ENCODE measurements at places on chromosomes 5 and 9. TPM values are rescaled to one million over a fixed set of nuclear protein-coding genes. Genes with fewer than 3 reads are reported as not detected.

The EQTN gene
- total RNA-seq = not detected

The NUTM2F gene
- not detected for total RNA-seq

The CRHBP gene
- 0.25 TPM for total RNA-seq

The SLC25A48 gene
- total RNA-seq = not detected

The CLIC3 gene
- total RNA-seq = 0.55 TPM

The SDHA gene
- 133 TPM for total RNA-seq

The ZFP37 gene
- total RNA-seq = 3.1 TPM

The GPX3 gene
- total RNA-seq = 1.7 TPM

The ZBTB5 gene
- 6.5 TPM for total RNA-seq

The DOK3 gene
- 0.62 TPM for total RNA-seq

The ZCCHC10 gene
- total RNA-seq = 12.3 TPM

The DDX4 gene
- not detected for total RNA-seq

The PRR7 gene
- total RNA-seq = 4.9 TPM

The GNA14 gene
- under 0.01 TPM for total RNA-seq

The MVB12B gene
- total RNA-seq = 3.8 TPM

The ADAMTS2 gene
- total RNA-seq = 31.4 TPM

The ENHO gene
- not detected for total RNA-seq

The SLC45A2 gene
- total RNA-seq = under 0.01 TPM

The SKIC3 gene
- total RNA-seq = 197 TPM

The PCDHB8 gene
- 0.11 TPM for total RNA-seq

The PCDHA8 gene
- total RNA-seq = 0.12 TPM

The SHC3 gene
- total RNA-seq = 25.5 TPM

The KIAA0825 gene
- 3.6 TPM for total RNA-seq

The SPATA31A3 gene
- not detected for total RNA-seq

The DOCK2 gene
- 3.0 TPM for total RNA-seq

The GCNT4 gene
- 1.4 TPM for total RNA-seq

The LPAR1 gene
- total RNA-seq = 103 TPM

The PCDHB7 gene
- 0.11 TPM for total RNA-seq

The LCN10 gene
- not detected for total RNA-seq

The FANCG gene
- 23.1 TPM for total RNA-seq

The DAB2 gene
- 106 TPM for total RNA-seq

The INSL6 gene
- not detected for total RNA-seq

The SOWAHA gene
- not detected for total RNA-seq

The BTNL9 gene
- not detected for total RNA-seq

The ANKRD55 gene
- total RNA-seq = not detected

The ADAMTS12 gene
- total RNA-seq = 13.5 TPM

The PCDHB4 gene
- 0.12 TPM for total RNA-seq

The PCDHGC5 gene
- 2.9 TPM for total RNA-seq

The PCDHA1 gene
- under 0.01 TPM for total RNA-seq

The MGAT4B gene
- total RNA-seq = 146 TPM

The FOXD4 gene
- not detected for total RNA-seq

The RAB14 gene
- total RNA-seq = 24.4 TPM

The PCDHGA4 gene
- 5.2 TPM for total RNA-seq

The AK8 gene
- total RNA-seq = 0.75 TPM

The UBE2QL1 gene
- total RNA-seq = 0.11 TPM

The NR6A1 gene
- 1.3 TPM for total RNA-seq

The TCF7 gene
- 0.37 TPM for total RNA-seq

The ADAMTS13 gene
- 2.7 TPM for total RNA-seq

The ADAMTS6 gene
- 155 TPM for total RNA-seq

The CXCL14 gene
- 0.22 TPM for total RNA-seq

The SELENOP gene
- total RNA-seq = 63.2 TPM

The IFNA2 gene
- not detected for total RNA-seq

The CYLC2 gene
- total RNA-seq = not detected

The ZNF483 gene
- total RNA-seq = 1.9 TPM

The SLCO4C1 gene
- under 0.01 TPM for total RNA-seq

The C5 gene
- total RNA-seq = 8.0 TPM

Data from uterine smooth muscle cell (primary cell).